GM12865 (cell line): ENCODE measurements at places on chromosomes 6 and 20.

DNA sequence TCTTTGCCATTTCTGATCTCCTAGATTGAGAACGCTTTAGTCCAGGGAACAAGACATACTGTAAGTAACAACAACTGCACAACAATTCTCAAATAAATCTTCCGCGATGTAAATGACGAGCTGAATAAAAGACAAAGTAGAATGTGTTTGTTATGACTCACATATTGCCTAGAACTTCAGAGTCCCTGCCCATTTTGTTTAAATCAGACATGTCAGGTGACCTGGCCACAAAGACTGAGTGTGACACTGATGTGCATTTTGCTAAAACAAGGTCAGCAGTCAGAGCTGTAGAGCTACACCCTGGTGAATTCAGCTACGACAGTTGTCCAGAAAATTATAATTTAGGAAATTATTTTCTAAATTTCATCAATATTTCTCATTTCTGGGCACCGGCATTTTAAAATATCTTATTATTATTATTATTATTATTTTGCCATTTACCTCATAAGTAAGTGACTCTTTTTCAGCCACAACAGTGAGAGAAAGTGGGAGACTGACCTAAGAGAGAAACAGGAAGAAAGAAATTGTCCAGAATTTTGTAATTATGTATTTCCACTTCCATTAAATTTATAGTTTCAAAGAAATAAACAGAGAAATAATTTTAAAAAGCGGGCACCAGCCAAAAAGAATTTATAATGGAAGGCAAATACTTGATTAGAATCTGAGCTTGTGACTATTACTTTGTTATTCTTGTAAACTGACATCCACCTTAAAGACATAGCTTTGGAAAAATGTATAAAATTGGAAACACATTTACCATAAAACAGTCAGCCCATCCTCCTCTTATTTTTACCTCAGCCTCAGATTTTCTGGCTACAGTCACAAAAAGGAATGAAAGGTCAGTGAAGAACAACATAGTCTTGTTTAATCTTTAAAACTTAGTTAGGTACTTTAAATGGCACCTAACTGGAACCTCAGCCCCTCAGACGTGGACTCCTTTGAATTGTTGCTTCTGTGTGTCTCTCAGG, 157.0 kb upstream of the CITED2 start:
- peak; percentile 45 for DNase-seq

- DNase-seq: no peak
These were observed 46.0 kb downstream of the PTK7 start for GRCh38 chr6:43122146-43122545.

GRCh38 chr20:10654250-10654610, 19.6 kb downstream of the JAG1 start:
- DNase-seq: no peak

GRCh38 chr20:49924247-49924646, 8.9 kb upstream of the SPATA2 start:
- DNase-seq: no peak

- DNase-seq: no peak
These were observed 90.4 kb downstream of the DLL1 start for GRCh38 chr6:170200458-170200891.

DNA sequence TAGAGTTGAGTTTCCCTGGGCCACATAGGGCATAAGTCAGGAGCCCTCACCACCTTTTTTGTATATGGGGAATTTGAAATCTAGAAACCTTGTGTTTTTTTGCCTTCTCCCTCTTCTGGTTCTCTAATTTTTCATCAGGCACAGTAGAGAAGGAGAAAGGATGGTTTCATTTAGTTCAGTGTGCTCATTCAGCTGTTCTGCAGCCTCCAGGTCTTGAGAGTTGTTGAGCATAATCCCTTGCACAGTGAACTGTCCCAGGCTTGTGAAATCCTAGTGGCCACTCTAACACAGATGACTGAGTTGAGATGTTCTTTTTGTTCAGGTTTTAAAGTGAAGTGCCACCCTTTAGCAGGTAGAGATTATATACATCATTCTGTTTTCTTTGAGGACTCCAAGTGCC, 183.5 kb downstream of the CDKAL1 start:
- peak; percentile 45 for DNase-seq

DNA sequence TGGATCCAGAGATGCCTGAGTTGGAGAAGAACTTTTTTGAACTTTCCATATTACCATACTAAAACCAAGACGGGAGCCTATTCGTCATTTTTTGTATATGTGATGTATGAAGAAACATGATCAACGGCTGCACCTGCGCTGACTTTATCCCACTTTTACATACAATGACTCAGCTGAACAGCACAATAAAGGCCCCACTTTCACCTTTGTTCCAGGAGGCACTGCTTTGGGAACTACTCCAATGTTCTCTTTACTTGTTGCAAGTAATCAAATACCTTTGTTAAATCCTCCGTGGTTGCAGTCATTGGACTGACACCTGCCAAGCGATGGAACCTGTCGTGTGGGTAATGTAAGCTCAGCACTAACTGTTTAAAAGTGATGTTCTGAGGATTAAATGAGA, 17.3 kb upstream of the BTN3A2 start:
- no peak for DNase-seq

- no peak for DNase-seq
These were observed 14.0 kb downstream of the COL9A3 start for GRCh38 chr20:62830821-62831220.

DNA sequence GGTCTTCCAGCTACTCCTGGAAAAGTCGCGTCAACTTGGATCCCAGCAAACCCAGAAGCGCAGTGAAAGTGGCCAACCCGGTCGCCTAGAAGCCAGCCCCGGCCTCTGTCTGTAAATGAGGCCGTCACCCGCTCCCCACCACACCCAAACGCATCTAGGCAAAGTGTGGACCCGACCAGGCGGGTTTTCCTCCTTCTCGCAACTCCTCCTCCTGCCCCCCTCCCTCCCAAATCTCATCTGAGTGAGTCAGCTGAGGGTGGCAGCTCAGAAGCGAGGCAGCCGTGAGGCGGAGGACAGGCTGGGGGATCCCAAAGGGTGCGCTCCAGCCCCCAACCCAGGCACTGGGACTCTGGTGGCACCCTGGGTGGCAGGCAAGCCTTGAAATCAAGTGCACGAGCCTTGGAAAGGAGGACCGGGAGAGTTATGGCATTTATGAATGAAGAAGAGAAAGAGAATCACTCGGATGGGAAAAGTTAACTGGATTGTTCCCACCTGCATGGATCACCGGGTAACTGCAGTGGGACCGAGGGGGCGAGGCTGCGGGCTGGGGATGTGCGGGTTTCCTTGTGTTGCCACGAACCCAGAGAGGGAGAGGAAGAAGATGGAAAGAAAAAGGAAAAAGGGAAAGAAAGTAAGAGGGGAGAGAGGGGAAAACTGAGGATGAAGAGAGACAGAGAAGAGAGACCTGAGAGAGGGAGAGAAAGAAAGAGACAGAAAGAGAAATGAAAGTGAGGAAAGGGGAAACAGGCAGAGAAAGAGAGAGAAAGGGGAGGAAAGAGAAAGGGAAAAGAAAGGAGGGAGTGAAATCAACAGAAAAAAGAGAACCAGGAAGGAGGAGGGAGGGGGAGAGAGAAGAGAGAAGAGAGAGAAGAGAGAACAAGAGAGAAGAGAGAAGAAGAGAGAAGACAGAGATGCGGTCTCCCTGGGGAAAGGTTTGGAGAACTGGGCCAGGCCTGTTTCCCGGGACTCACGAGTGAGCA, at the start of gene APCDD1L:
Gene APCDD1L (minus strand): TSS at position 167 of the 980 bp plus-strand sequence. CDS start 692 bp downstream, outside the sequence.
- DNase-seq: no peak

- no peak for DNase-seq
These were observed 22.9 kb upstream of the HMGA1 start for GRCh38 chr6:34213772-34214171.

DNA sequence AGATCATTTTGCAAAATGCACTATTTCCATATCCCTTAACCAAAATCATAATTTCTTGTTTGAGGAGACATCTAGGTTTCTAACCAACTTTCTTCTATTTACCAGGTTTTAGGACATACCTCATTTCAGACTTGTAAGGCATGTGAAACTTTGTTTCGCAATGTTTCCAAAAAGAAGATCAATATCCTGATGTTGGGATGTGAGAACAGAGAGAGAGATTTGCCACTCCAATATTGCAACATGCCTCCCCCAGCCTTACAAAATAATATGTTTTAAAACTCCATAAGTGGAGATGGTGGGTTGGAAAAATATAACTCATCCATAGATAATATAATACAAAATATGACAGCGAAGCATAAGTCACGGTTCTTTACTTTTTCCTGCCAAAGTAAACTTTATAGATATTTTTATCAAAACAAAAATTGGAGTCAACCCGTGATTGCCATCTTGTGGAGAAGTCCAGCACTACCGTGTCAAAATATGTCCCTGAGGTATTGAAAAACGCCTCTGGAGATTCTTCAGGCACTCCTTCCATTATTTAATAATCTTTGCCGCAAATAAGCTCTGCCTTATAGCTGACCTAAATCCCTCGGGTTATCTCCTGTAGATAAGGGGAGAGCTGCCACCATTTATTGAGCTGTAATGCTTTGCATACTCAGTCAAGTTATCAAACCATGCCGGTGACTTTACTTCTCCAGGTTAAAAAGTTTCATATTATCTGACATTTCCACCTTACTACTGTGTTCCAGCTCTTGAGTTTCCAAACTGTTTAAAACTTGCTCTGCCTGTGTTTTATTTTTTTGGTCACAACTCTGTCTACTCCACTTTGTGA, 534.2 kb downstream of the HACE1 start:
- peak; percentile 14 for DNase-seq
